HuH-7 (cell line): ENCODE measurements at places on chromosomes 11 and 22.

GRCh38 chr11:69434471-69434931, 47.0 kb upstream of the LINC01488 start:
- no peak for DNase-seq

GRCh38 chr11:115556984-115557383, 52.8 kb upstream of the CADM1 start:
- DNase-seq = no peak

DNA sequence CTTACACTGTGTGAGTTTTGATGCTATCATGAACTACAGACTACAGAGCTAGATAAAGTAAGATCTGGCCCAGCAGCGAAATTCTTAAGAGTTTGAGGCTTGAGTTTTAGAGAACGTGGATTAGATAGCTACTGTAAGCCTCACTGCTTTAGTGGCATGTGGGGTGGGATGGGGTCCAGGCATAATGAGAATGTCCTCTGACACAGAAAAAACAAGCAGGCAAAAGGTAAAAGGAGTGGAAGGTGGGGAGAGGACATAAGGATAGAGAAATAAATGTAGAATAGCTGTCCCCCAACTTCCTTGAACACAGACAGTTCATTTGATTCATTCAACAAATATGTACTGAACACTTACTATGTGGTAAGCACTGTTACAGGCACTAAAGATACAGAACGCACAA, 324.5 kb upstream of the PITPNB start:
- no peak for DNase-seq

DNA sequence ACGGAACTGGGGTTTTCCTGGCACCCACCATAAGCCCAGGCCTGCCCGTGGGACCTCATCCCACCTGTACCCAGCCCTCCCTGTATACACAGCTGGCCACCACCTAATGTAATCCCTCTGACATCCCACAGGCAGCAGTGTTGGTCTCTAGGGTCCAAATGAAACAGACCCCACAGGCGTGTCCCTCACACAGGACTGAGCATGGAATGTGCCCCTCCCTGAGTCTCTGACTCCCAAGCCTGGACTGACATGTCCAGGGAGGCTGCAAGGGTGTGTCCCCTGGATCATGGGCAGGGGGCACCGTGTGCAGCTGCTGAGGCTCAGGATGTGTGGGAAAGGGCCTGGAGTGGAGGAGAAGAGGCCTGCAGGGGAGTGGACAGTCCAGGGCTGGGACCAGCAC, 50.6 kb upstream of the PPARA start:
- DNase-seq = no peak

DNA sequence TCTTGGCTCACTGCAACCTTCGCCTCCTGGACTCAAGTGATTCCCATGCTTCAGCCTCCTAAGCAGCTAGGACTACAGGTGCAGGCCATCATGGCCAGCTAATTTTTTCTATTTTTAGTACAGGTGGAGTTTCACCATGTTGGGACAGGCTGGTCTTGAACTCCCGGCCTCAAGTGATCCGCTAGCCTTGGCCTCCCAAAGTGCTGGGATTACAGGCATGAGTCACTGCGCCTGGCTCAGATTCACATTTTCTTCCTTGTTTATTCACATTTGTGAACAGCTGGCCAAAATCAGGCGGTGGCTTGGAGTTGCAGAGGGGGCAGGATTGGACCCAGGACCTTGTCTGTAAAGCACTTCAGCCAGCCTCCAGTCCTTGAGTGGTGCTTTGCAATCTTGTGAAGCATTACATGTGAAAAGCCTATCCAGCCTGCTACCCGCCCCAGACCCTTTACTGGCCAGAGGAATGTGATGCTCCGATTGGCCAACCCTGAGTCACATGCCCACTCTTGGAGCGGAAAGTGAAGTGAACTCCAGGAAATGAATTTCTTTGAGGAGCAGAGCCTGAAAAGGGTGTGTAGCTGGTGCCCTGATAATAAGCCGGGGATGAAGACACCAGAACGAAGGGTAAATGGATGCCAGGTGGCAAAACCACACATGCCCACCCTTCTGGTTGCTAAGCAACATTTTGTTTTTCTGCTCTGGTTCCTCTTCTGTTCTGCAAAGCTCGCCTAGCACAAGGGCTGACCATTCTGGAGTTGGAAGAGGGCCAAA, 62.6 kb upstream of the PTPRJ start:
- no peak for DNase-seq

DNA sequence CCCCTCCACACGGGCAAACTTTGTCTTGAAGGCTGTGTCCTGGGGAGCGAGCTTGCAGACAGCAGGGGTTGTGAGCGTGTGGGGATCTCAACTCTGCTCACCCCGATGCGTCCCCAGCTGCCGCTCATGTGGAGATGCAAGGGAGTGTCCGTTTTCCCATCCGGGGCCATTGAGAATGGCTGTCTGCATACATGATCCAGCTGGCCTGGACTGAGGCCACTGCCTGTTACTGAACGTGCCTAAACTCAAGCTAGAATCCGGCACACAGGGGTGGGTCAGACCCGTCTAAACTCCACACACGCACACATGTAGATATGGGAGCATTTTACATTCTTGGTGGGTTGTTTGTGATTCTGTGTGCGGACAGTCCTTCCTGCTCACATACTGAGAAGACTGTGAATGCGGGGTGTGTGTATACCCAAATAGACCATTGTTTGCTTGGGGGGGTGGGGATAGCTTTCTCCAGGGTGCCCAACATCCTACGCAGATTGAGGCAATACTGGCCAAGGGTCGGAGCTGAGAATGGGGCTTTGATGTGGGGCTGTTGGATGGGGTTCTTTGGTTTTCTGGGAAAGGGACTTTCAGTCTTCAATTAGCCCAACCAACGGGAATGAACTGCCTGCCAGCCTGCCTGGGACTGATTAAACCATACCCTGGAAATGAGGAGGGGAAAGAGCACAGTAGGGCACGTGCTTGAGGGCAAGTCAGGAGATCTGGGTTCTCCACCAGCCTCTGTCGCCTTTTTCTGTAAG, 60.4 kb downstream of the ST3GAL4 start:
- no peak for DNase-seq

GRCh38 chr22:37161443-37161842, 11.7 kb upstream of the IL2RB start:
- DNase-seq = no peak

DNA sequence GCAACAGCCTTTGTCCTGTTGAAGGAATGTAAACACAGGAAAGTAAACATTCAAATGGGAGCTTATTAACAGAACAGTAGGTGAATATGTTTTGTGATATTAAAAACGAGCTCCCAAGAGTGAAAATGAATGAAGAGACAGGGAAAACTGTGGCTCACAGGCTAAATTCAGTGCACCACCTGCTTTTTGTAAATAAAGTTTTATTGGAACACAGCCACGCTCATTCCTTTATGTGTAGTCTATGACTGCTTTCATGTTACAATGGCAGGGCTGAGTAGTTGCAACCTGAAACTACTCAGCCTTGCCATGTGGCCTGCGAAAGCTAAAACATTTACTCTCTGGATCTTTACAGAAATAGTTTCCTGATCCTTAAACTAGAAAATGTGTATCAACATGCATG, 136.9 kb downstream of the MYO18B start:
- DNase-seq = no peak

DNA sequence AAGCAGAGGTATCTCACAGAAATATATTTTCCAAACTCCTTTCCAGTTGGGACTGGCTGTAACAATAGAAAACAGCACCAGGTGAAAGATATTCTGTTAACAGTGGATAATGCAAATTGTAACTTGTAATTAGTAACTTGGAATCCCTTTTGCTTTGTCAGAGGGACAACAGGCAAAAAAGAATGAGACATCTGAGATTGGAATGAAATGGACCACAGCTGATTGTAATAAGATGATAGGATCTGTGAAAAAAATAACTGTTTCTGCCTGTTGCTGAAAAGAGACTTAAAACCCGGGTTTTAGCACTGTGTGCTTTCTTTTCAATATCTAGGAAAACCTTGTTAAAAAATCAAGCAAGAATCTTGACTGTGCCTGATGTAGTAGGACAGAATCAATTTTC, 655.7 kb downstream of the METTL15 start:
- DNase-seq = no peak
